ENCODE measurements at places on chromosomes 2 and 18.
A peak's percentile ranks its signal among the peaks of the same experiment; 100 is the strongest.

GRCh38 chr2:216634370-216635148 is 1.3 kb downstream of the IGFBP2 start:
- DNase-seq = peak; percentile 61

DNA sequence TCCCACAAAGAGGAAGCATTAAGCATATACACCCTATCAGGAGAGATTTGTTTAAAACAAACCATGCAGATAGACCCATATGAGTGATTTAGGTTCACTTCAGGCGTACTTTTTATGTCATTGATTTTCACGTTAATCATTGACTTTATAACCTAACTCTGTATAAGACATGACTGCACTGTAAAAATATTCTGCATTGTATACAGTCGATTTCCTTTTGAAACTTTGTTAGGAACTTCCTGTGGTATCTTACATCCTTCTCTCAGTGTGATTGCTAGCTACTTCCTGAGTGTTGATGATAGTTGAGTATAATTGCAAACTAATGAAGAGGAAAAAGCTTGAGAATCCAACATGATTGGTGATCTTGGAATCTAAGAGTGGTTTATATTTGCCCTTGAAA is 69.4 kb downstream of the XIRP2 start:
- peak; percentile 64 for DNase-seq

DNA sequence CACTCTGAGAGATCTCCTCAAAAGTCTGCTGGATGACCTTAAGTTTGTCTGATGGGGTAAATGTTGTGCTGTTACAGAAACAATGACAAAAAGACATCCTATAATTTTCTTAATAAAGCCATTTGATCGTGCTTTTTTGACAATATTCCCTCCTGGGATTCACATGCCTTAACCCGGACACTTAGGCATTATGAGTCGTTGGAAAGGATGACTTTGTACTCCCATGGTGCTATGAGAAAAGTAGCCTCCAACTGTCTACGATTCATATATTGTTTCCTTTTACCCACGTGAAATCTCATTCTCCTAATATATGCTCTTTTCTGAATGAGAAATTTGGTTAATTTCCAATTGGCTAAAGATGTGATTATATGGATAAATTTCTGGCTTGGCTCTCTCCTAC is 6.1 kb upstream of the MPP4 start:
- DNase-seq = no peak

DNA sequence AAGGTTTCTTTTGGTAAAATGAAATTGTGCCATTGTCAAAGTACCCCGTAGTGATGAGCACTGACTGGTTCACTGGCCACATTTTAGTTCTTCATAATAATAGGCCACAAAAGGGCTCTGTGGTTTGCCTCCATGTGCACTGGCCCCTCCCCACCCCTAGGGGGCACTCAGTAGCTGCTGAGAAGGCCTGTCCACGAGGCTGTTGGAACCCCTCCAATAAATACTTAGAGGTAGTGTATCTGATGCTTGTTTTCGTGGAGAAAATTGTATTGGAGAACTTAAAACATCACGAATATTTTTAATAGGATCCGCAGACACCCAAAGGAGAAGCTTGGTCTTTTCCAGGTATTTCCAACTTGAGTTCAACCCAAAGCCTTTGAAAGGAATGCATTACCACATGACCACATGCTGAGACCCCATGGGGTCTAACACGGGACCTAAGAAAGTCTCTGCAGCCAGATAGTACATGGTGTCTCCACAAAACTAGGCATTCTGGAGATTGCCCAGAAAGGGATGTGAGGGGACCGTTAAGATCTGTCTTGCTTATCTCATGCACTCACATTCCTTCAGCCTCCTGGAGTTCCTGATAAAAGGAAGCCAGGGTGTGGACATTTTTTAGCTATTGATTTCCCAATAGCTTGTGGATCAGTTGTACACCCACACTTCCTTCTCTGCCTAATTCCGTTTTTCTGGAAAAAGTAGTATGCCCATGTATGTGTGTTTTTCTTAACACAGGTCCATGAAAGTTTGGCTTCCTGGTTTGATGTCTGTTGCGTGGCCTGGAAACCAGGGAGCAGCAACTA is 28.5 kb upstream of the NOSTRIN start:
- DNase-seq = peak; percentile 88
